CD4-positive, alpha-beta T cell treated with Interleukin-1 beta for 1 hour (primary cell): ENCODE measurements at places on chromosomes 5 and 9.

DNA sequence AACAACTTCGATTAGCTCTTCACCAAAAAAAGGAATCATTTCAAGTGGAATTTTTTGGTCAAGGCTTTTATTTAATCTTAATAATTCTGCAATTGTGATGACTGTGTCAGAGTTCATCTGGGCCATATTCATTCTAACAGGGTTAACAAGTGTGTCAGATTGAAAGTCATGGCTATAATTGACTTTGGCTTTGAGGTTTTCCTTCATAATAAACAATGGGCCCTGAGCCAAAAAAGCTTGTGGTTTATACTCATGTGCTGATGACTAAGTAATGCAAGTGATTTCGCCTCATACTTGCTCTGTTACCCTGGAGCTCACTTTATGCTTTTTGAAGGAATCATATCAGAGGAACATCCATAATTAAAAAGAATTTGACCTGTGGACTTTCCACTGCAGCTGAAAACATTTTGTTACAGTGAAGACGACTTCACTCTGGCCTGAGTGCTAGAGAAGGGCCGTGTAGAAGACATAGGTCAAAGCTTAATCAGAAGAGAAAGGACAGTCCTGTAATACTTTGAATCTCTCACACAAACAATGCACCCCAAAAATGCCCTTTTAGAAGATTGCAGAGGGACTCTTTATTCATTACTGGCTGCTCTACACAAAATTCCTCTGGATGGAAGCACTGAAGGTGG lies 101.7 kb downstream of the GDNF start:
- DNase-seq: no peak

- DNase-seq: peak; percentile 90
These were observed at the start of gene SNX2 for GRCh38 chr5:122774861-122775549. Gene SNX2, plus strand, starts transcription at chr5:122775080. Its CDS starts 24 bp downstream, at chr5:122775104.

GRCh38 chr9:3246241-3246640 lies 279.6 kb downstream of the RFX3 start:
- no peak for DNase-seq

DNA sequence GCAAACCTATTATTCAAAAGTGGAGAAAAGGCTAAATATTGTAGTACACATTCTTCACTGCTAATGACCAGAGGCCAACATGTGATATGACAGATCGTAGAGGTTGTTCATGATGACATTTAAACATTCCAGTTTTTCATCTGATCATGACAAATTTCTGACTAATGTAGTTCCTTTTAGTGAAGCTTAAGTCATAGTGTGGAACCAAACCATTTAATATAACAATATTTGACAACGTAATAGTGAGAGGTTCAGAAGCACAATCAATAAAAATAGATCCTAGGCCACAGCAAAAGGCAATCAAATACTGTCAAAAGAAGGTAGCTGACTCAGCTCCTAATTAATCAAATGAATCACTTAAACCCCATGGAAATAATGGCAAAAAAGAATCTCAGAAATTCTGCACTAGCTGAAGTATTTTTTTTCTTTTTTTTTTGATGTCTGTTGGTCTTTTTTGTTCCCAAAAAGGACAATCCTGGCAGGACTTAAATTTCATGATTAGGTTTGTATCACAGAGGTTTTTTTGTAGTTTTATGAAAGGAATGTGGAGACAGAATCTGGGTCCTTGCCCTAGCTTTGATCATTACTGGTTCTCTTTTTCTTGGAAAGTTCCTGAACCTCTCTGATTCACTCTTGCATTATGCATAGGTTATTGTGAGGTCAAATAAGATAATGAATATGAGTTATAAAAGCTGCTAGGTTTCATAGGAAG lies 795.0 kb downstream of the DTWD2 start:
- DNase-seq: no peak

DNA sequence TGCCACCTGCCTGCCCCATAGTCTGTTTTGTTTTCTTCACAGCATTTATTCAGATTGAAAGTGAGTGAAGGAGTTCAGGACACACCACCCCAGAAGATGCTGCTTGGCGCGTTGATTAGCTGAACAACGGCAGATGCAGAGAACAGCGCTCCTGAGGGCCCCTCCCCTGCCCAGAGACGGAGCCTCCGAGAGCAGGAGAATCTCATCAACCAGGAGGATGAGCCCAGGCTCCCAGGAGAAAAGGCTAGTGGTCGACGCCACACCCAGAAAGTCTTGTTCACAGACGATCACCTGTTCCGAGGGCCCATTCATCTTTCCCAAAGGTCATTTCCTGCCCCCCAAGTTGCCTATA lies 180.4 kb upstream of the PPP1R26 start:
- no peak for DNase-seq

DNA sequence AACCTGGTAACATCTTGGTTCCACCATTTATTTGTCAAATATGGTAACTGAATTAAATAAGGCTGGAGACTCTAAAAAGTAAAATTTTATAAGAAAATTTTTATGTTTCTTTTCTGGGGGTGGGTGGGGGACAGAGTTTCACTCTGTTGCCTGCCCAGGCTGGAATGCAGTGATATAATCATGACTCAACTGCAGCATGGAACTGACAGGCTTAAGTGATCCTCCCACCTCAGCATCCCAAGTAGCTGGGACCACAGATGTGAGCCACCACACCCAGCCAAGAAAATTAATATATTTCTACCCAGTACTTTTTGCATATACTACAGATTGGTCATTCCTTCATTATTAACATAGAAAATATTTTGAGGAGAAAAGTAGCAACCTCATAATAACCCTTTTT lies 216.9 kb downstream of the DEPDC1B start:
- DNase-seq: no peak
